Dermis microvascular lymphatic vessel endothelial cell (primary cell): ENCODE measurements at places on chromosomes 2 and 18.

DNA sequence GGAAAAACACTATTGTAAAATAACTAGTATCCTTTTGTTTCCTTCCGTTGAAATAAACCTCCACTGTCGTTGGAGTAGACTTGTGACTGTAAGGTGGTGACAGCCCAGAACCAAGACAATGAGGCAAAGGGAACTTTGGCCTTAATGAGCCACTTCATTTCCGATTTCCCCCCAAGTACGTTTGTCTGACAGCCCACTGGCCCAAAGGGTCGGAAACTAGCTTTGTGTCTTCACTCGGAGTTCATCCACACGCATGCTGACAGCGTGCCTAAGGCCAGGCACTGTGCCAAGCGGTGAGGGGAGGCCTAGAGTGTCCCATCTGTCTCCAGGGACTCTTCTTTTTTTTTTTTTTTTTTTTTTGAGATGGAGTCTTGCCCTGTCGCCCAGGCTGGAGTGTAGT, 21.0 kb downstream of the HJURP start:
- DNase-seq, result no peak

DNA sequence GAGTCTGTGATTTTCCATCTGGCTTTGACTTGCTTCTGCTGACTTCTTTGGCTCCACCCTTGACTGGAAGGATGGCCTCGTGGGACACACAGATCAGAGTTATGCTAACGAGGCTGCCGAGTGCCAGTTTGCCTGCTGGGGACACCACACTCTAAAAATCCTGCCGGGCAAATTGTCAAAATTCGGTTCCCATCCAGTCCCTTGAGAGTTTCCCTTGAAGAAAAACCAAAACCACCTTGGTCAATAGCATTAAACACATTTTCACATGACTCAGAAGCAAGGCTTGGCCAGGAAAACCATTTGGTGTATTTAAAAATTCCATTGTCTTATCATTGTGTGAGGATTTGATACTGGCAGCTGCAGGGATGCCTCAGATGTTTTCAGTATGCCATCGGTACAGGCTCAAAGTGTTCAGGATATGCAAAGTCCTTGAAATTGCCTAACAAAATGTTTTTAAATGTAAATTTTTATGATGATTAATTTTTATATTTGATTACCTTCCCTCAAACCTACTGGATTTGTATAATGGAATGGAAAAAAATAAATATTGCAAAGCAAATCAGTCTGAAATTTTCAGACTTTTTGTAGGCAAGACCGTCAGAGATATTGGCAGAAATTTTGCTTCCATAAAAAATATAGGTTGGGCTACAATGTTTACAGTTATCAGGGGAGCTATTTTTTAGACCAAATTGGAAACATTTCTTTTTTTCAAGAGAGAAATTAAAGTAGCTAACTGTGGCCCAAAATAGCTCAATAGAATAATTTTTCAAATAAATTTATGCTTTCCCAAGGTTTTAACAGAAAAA, 41.6 kb downstream of the KCNE4 start:
- no peak for DNase-seq

DNA sequence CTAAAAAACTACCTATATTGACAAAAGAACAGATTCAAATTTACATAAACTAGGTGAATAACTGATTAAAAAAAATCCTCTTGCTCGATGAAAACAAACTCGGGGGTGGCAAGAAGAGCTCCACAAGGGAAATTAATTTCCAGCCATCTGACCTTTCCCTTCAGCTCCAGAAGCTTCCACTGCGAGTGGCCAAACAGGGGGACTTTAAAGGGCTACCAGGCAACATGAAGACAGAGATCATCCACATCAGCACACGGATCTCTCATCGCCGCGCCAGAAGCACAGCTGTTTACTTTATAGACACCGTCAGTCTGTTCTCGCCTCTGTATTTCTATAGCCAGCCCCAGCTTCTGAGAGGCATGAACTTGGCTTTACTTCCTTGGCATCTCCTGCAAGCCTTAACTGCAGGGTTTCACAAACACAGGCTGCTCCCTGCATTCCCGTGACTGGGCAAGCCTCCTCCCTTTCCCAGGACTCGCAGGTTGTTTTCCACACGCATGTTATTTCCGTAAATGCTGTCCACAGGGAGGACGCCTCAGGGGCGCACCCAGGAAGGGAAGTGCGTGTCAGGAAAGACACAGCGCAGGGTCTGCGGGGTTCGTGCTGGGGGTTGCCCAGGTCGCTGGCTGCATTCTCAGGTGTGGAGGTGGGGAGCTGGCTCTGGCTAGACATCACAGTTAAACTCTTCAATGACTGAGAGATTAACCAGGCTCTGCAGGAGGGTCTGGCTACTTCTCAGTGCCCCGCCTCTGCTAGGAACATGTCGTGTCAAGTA, 85.0 kb downstream of the USP40 start:
- DNase-seq, result no peak

DNA sequence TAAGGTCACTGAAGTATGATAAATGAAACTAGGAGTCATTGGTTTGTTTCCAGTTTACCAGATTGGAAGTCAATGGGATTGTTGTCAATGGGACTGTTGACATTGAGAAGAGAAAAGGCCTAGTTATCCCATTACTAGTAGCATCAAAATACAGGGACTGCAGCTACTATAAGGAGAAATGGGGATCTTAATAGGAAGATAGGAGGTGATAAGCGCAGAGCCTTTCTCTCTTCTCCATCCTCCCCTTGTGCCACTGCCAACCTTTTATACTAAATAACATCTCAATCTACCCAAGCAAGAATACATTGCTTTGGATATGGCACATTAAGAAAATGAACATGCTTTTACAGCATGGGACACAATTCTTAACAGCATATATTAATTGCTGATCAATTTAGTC, 10.5 kb upstream of the BBS5 start:
- DNase-seq, result no peak

DNA sequence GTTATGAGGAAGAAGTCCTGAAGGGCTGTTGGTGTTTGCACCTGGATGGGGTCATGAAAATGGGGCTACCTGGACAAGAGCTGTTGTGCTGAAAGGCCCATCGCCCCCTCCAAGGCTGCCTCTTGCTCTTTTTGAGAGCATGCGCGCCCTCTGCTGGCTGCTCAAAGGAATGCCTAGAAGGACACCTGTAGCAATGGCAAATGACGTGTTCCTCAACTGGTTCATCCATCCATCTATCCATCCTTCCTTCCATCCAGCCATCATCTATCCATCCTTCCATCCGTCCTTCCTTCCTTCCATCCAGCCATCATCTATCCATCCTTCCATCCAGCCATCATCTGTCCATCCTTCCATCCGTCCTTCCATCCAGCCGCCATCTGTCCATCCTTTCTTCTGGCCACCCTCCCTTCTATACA, 17.2 kb upstream of the RPL31 start:
- peak; percentile 81 for DNase-seq

- DNase-seq, result no peak
These were observed 7.5 kb downstream of the DPYSL5 start for GRCh38 chr2:26855466-26855865.

DNA sequence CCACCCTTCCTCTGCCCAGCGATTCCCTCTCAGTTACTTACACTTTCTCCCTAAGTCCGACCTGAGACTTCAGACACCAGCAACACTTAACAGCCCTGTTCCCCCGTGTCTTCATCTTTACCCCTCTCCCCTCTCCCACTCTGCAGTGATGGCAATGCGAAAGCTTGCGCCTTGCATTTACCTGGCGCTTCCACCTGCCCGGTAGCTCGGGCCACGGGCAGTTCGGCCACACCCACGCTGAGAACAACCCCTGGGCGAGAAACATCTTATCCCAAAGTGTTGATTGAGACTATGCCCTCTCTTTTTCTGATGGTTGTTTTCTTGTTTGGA, 558 bp downstream of the DNAJC10 start:
- no peak for DNase-seq

GRCh38 chr2:201515573-201516246, 64.2 kb downstream of the STRADB start:
- DNase-seq, result no peak

- peak; percentile 37 for DNase-seq
These were observed 2.7 kb downstream of the CHAC2 start for GRCh38 chr2:53770264-53770663.

DNA sequence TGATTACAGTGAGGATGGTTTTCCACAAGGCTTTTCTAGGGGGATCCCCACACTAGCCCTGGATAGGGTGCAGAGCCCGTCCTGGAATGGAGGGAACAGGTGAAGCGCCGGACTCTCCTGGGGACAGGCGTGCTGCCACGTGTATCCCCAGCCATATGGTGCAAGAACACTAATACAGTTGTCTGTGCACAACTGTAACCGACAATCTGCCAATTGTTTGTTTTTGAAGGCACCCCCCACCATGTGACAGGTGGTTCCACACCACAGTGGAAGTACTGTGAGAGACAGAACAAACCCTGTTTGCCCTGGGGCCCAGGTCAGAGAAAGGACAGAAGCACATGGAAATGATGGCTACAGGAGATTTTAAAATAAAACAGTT, 52.9 kb downstream of the MYCN start:
- no peak for DNase-seq

- no peak for DNase-seq
These were observed 340.4 kb downstream of the NRXN1 start for GRCh38 chr2:50691513-50691912.

DNA sequence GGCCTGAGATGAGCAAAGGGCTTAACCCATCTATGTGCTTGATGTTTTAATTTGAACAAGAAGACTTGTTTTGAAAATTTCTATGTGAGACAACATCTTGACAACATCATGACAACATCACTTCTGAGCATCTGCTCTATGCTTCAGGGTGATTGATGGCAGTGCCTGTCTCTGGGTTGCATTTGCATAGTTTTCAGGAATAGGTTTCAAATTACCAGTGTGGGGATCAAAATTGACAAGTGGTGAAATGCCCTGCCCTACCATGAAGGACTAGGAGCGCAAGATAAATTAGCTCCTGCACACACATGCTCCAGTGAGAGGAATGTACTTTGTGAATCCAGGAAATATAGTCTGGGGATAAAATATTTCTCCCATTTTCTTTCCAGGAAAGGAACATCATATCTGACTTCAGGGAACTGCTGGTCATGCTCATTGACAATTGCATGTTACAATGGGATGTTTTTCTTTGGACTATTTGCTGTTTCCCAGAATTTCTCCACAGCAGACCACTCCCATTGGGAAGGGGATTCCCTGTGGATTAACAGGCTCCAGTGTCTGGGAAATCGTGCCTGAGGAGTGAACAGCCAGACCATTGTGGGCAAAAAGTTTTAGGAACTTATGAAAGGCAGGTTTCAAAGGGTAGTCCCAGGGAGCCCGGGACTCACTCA, 45.3 kb upstream of the IL1R2 start:
- DNase-seq, result no peak

- DNase-seq, result no peak
These were observed 59.7 kb downstream of the VAPA start for GRCh38 chr18:9973470-9973869.

DNA sequence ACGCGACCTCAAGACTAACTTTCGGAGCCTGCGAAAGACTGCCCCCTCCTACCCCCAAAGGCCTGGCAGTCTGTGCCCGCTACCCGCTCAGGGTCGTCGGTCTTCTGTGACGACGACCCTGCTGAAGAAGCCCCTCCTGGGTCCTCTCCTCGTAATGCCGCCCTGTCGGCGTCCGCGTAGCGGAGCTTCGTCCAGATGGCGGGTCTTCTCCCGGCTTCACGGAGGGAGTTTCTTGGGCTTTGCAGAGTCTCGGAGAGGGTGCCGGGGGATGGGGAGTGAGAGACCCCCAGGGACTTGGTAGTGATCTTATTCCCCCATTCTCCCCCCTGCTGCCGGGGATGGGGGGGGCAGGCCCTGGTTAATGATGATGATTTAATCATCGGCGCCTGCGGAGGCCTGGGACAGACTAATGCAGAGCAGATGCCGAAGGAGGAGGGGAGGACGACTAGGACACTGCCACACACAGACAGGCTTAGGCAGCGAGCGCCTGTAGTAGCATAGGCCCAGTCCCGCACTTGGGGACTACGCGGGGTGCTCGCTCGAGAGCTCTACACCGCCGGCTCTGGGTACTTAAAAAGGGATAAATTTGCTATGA, 528 bp upstream of the PCGF1 start:
- DNase-seq, result no peak

GRCh38 chr2:46852598-46852997, 63.0 kb downstream of the MCFD2 start:
- DNase-seq, result no peak

DNA sequence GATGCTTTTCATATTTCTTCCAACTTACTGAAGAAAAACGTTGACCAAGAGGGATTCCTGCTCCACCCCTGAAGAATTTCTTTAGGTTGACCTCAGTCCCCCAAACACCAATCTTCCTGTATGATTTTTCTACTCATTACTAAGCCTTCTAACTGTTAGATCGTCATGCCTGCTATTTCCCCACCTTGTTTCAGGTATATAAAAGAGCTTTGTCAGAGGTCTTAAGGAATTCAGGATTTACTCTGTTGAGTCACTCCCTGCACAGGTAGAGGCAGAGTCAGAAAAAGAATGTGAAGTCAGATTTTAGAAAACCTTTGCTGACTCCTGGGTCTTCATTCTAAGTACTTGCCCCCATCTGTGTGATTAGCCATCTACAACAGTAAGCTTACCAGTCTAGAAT, 83.8 kb upstream of the NOSTRIN start:
- no peak for DNase-seq

DNA sequence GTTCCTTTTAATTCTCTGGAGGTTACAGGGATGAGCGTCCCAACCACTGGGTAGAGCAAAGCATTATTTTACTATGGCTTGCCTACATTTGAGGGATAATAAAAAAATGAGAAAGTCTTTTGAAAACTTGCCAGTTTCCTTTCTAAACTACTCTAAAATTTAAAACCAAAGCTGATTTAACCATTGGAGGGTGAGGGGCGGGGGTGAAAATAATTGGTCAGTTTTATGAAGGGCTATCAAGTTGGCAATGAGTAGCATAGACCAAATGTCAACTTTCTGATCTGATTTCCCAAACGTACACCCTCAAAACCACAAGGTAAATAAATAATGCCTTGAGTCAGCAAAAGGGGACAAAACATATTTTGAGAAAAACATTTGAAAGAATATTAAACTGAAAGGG, 85.7 kb upstream of the STK17B start:
- no peak for DNase-seq

DNA sequence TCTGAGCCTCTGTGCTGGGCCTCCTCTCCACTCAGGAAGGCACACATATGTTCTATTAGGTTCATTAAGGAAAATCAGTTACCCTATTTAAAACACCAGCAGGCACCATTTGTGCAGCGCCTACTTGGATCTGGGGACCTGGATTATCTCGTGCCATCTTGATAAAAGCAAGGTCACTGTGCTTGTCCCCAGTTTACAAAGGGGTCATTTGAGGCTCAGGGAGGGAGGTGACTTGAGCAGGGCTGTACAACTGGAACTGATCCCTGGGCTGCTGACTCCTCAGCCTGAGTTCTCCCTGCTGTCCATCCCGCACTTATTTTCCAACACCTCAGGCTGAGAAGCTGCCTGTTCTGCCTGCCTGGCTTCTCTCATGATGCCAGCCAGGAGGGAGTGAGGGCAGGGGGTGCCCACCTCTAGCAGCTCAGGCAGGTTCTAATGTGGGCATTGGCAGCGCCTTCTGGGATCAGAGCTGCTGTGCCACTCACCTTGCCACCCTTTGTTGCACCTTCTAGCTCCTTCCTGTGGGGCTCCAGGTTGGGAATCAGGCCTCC, 120.3 kb downstream of the GLI2 start:
- DNase-seq, result no peak

- DNase-seq, result no peak
These were observed 132.8 kb upstream of the CTDP1 start for GRCh38 chr18:79546781-79547272.
